Astrocyte of the spinal cord (primary cell): ENCODE measurements at places on chromosomes 5 and 9.

GRCh38 chr9:105877721-105878120 is 183.4 kb downstream of the TMEM38B start:
- DNase-seq = no peak

GRCh38 chr9:134663084-134663483 is 21.5 kb downstream of the COL5A1 start:
- DNase-seq = no peak

- DNase-seq = no peak
Measured at GRCh38 chr5:107403228-107403953, 267.3 kb downstream of the EFNA5 start.

DNA sequence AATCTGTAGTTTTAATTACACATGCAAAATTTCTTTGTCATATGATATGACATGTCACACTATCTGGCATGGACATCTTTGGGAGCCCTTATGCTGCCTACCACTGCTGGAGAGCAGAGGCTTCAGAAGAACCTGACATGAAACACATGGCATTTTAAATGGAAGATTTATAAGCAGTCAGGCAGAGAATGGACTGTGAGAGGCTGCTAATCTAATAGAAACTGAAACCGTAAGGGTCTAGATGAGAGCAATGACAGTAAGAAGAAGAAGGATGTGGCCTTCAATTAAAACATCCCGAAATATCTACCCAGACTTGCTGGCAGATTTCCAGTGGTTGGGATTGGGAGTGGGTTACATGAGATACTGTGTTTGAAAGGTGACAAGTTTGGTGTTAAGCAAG is 149.8 kb downstream of the MACIR start:
- no peak for DNase-seq

GRCh38 chr9:37324691-37325490 is 97.6 kb upstream of the GRHPR start:
- no peak for DNase-seq

GRCh38 chr5:158920736-158921135 is 179.0 kb downstream of the EBF1 start:
- DNase-seq = no peak

GRCh38 chr5:147831465-147831864 is at the start of gene SPINK1:
Gene SPINK1 (minus strand): TSS chr5:147831671. CDS start chr5:147831577, 94 bp downstream.
- DNase-seq = no peak

- DNase-seq = no peak
Measured at GRCh38 chr5:68973696-68974095, 120.1 kb upstream of the SLC30A5 start.

DNA sequence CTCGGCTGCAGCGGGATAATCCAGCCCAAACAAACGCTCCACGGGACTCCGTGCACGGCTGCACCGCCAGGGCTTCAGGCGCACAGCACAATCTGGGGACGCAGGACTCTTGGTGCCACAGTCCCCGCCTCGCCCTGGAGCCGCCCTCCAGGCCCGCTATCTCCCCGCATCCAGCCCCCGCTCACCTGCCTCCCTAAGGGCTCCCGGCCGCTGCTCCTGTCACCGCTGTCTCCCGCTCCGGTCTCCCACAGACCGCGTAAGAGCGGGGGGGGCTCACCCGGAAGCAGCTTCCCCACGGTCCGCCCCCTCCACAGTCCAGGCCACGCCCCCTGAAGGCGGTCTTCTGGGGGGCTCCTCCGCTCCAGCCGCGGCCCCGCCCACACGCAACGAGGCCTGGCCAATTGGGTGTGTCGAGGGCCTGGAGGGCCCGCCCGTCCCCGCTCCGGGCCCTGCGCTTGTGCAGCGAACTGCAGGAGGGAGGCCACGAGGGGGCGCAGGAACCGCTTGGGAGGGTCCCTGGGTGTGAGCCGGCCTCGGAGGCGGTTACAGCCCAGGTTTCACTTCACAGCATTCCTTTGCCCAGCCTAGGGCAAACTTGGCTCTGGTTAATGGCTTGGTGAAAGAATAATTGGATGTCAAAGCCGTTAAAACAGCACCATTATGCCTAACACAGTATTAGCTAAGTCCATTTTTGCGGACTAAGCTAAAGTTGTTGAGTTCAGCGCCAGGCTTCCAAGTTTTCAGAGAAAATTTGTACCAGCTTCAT is at the start of gene ALAD:
Gene ALAD, minus strand, starts transcription at position 258 of the 766 bp plus-strand sequence. CDS start 7,725 bp downstream, outside the sequence.
- peak; percentile 99 for DNase-seq

- DNase-seq = no peak
Measured at GRCh38 chr9:33950371-33950770, 98.3 kb downstream of the UBAP2 start.

- DNase-seq = no peak
Measured at GRCh38 chr5:83000922-83001321, 76.3 kb downstream of the TMEM167A start.
